ENCODE measurements at places on chromosomes 3 and 15. TPM values are rescaled to one million over a fixed set of nuclear protein-coding genes. Genes with fewer than 3 reads are reported as not detected.

- no peak for DNase-seq
Observed at GRCh38 chr3:196499061-196499460, 4.5 kb downstream of the RNF168 start.

- no peak for DNase-seq
Observed at GRCh38 chr3:124351430-124352148, 359.7 kb upstream of the ROPN1 start.

GRCh38 chr3:27570421-27571106 is 86.4 kb upstream of the SLC4A7 start:
- no peak for DNase-seq

DNA sequence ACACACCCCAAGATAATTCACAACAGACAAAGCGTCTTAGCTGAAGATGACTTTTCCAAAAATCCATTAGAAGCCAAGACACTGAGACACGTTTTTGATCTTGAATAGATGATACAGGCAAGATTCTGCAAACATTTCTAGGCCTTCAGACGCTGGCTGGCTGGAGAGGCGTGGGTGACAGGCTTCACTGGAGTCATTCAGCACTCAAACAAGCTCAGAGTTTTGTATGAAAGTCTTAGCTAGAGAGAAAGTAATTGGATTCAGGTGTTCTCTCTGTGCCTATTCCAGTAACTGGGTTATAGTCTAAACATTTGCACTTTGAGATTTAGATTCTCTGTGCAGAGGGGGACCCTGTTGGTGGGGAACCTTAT is 147.7 kb upstream of the BHLHE40 start:
- DNase-seq, result peak; percentile 70

DNA sequence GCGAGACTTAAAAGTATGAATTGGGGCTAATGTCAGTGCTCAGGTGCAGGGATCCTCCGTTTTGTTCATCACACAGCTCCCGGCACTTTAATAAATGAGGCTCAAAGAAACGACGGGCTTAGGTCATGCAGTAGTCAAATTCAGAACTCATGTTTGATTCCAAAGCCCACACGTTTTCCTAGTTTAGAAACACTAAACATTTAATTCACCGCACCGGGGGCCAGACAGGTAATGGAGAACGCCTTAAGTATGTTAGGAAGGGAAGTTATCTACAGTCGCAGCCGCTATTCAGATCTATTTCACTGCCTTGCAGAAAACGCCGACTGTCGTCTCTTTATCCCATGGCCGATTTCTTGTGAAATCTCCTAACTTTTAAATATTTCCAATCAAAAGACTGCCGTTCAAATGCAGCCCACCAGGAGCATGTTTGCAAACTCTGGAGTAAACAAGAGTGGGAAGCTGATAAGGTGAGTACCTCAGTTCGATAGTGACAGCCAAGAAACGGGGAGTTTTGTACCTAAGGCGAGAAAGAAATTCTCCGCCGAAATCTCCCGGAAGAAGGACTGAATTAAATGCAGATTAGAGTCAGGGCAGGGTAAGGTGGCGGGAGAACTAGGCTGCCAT is 569 bp downstream of the HIGD2B start:
- peak; percentile 3 for DNase-seq

GRCh38 chr3:149879872-149880271 is 66.9 kb downstream of the RNF13 start:
- peak; percentile 54 for DNase-seq

GRCh38 chr3:140031170-140031569 is 96.2 kb downstream of the CLSTN2 start:
- no peak for DNase-seq

GRCh38 chr3:38229036-38229435 is 36.6 kb upstream of the SLC22A13 start:
- DNase-seq, result no peak

GRCh38 chr3:61771976-61772375 is 210.6 kb downstream of the PTPRG start:
- no peak for DNase-seq

DNA sequence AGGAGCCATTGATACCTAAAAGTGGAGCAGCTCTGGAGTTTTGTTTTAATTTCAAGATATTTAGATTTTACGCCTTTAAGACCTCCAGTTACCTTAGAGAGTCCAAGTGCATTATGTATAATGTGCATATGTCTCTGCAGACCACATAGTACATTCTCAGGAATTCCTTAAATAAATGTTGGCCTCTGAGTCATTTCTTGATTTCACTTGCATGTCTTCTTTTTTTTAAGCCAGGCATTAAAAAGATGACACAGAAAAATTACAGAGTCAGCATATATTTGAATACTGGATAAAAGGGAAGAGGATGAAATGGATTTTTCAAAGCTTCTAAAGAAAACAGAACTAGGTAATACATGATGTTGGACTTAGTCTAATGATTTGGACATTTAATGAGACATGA is 125.2 kb downstream of the TMCO5A start:
- DNase-seq, result no peak

- no peak for DNase-seq
Observed at GRCh38 chr15:30072630-30073029, 10.1 kb upstream of the GOLGA8J start.

DNA sequence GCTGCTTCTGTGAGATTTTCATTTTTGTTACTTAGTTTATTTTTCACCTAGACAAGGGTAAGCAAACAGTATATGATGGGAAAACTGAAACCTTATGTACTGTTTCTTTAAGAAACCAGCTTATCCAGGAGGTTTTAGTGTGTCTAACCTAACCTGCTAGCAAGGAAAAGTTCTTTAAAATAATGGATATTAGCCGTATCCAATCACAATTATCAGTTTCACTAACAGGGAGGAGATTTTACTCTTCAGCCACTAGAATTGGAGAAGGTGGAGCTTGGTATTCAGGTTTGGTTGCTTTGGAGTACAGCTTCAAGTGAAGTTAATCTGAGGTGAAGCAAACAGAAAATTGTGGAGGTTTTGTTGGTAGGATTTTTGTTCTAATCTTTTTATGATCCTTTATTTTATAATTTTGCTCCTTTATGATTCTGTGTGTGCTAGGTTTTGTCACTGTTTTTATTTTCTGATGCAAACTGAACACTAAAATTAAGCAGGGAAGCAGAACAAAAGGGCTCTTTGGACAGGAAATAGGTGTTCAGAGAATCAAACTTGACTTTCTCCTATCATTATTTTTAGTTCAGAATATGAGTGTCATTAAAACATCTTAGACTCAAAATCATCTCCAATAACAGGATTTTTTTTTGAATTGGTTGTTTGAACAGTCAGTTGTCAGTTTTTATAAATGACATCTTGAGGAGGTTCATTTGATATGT is 13.0 kb downstream of the ZFAND6 start:
- DNase-seq, result peak; percentile 14

DNA sequence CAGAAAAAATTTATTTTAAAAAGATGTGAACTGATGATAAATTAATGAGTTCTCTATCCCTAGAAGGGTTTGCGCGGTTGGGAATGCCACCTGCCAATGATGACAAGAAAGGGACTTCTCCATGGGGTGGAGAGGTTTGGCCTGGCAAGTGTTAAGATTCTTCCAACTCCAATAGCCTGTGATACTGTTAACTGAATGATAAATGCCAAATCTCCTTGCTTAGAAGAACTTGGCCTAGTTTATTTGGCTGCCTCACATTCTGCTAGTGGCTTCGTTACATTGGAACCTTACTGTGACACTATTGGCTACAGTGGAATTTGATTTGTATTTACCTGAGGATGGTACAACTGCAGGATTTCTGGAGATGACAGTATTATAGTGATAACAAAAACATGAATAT is 91.7 kb upstream of the CCNL1 start:
- DNase-seq, result no peak

DNA sequence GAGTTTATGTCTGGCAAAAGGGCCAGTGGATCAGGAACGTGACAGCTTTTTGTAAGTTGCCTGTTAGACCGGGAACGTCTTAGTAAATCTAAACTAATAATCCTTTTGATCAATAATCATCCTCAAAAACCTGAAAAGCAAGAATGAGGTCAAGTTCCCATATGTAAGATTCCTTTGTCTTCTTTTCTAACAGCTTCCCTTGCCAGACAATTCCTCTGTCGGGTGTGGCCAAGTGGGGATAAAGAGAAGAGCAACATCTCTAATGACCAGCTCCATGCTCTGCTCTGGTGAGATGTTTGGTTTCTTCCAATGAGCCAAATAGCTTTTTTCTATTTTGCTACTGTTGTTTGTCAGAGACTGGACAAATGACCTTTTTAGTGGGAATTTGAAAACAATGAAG is 19.8 kb downstream of the FANCD2OS start:
- DNase-seq, result no peak

DNA sequence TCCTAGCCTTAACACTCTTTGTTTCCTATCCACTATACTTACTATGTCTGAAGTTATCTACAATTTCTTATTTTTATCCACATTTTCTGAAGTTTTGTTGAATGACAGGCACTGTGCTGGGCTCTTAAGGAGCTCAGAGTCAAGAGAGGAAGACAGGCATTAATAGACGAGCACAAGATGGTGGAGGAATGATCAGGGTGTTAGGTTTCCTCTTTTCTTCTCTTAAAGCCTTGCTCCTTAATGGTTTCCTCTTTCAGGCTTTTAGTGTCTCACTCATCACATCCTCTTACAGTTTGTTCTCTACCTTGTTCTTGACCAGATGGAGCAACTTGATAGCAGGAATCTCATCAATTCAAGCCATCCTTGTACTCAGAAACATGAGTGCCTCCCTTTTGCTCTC is 52.9 kb upstream of the BCL6 start:
- no peak for DNase-seq

- DNase-seq, result no peak
Observed at GRCh38 chr15:74263466-74263865, 27.3 kb downstream of the CCDC33 start.

GRCh38 chr3:119600732-119601131 is 3.0 kb downstream of the PLA1A start:
- peak; percentile 53 for DNase-seq

DNA sequence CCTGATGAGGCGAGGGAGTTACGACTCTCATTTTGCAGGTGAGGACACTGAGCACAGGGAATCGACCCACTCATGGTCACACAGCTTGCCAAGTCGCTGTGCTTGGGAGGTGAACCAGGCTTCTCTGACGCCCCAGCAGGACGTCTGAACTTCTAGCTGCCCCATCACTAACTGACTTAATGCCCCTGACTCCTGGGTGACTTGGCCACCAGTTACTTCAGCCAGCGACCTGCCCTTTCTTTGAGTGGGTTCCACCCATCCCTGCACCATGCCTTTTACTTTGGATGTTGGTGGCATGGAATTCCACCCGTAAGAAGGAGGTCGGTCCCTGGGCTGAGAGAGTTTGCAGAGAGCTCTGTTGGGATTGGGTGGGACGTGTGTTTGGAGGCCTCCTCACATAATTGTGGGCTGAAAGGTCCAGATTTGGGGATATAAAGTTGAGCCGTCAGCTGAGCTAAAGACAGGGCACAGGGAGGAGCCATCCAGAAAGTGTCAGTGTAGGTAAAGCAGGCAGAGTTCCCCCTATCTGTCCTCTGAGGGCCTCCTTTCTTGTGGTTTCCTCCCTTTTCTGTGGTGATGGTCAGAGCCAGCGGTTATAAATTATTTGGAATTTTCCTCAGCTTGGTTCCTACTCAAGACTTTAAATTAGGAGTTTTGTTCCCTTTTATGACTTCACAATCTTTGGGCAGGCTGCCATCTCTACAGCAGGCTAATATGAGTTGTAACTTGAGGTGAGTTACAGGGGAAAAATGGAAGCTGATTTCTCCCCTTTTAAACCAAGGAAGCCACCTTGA is 55.0 kb downstream of the FLNB start:
- no peak for DNase-seq

DNA sequence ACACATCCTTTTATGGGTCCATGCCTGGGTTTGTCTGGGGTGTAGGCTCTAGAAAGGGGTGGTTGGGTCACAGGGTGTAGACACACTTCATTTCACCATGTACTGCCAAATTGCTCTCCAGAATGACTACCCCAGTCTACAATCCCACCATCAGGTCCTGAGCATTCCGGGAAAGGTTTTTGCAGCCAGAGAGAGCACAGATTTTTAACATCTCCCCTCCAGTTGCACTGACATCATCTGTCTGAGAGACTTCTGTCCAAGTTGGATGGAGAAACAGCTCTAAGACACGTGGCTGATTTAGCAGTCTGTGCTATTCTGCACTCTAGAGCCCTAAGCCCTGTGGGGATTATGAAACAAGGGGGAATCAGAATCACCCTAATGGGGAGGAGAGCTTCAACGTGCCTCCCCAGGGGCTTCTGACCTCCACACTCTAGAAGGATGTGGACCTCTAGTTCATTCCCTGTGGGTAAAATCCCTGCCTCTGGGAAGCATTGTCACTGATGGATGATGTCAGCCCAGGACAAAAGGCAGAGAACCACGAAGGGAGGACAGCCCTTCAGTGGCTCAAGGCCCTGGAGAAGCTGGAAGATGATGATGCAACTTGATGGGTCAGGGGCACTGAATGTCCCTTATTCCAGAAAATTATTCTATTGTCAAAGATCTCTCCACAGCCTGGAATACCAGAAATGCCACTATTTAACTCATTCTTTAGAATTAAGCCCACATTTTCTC is 71.5 kb downstream of the CD200R1L start:
- DNase-seq, result no peak

DNA sequence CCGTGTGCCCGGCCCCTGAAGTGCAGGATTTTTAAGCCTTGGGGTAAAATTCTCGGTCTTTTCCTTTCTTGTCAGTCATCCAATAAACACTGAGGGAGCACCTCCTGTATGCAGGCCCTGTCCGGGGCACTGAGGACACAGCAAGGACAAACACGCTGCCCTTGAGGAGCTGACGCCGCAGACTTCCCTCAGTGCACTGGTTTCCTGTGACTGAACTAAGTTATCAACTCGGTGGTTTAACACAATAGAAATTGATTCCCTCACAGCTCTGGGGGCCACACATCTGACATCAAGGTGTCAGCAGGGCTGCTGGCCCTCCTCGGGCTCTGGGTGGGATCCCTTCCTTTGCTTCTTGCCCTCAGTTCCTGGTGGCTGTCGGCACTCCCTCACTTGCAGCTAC is 65.1 kb downstream of the ZNF445 start:
- DNase-seq, result no peak

DNA sequence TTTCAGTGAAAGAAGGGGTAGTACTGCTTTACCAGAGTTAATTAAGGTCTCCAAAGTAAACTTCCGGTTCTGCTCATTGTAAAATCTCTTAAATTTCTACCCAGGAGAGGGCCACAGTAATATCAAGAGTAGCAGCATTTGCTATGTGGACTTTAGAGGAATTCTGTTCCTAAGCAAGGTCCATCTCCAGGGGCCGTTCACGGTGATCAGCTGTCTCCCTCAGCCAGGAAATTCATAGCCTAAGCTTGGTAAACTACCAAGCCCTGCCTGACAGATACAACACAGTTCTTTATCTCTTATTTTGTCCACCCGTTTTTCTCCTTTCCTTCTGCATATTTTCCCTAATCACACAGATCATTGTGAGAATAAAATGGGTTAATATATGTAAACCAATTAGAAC is 2.3 kb downstream of the DUT start:
- DNase-seq, result no peak

The THBS1 gene
- total RNA-seq, result 0.54 TPM

The USP50 gene
- not detected for total RNA-seq

The SEMA3B gene
- 1.6 TPM for total RNA-seq

The ROBO2 gene
- not detected for total RNA-seq

The ARGFX gene
- not detected for total RNA-seq

The NRG4 gene
- not detected for total RNA-seq

The GXYLT2 gene
- total RNA-seq, result 0.11 TPM
